PC-9 (cell line): ENCODE measurements at places on chromosomes 4 and X.

- no peak for DNase-seq
Observed at GRCh38 chr4:38366456-38366855, 297.5 kb upstream of the KLF3 start.

- DNase-seq: no peak
Observed at GRCh38 chrX:148536961-148537360, 36.5 kb downstream of the AFF2 start.

DNA sequence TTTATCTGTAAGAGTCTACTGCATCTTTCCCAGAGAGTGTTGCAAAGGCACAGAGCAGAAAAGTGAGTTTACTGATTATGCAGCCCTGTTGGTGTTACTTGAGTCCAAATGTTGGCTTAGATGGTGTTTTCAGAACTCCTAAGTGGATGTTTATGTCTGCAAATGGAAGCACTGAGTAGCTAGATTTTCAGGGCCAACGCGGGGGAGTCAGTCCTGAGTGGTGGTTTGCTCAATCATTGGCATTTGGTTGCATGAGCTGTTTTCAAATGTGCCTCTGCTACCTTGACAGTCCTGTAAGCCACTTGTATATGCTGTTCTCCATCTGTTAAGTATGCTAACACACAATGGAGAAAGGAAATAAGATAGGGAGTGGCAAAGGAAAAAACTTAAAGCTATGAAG is 45.4 kb downstream of the MAMLD1 start:
- no peak for DNase-seq

DNA sequence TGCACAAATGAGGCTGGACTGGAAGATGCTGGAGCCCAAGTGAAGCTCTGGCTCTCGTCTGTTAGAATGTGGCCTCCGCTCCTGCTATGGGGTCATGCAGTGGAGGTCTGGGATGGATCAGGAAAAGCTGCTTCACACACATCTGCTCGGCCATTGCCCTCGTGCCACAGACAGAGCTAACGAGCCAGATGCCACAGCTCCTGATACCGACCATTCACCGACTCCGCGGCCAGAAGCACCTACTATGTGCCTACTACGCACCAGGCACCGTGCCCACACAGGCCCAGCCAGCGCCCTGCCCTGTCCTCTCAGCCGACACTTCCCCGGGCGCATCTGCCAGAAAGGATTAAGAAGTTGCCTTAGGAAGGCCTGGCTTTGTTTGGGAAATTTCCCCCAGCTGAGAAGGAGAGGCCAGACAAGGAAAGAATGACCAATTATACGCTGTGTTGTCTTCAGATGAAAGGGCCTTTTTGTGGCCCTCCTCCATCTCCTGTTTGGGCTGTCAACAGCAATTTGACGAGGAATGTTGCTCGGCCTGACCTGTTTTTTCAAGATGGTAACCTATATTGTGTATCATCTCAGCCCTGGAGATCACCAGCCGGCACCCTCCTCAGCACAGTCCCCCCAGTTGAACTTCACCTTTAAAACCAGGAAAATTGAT is 34.3 kb downstream of the HMX1 start:
- DNase-seq: no peak

- DNase-seq: no peak
Observed at GRCh38 chr4:75502671-75503070, 11.5 kb downstream of the RCHY1 start.

- no peak for DNase-seq
Observed at GRCh38 chr4:6107114-6107791, 89.0 kb upstream of the C4orf50 start.

DNA sequence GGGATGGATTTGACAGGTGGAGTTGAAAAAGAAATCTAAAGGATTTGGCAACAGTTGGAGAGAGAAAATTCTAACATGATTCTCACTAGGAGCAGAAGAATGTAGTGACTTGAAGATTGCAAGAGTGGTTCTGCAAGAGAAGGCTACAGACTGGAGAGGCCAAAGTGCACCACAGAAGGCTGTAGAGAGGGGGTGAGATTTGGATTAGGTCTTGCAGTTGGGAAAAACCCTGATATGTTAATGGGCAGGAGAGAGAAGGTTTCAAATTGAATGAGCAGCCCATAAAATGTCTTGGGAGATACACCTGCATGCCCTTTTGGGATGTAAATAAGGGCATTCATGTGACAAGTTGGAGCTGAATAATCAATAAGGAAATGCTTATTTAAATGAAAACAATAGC is 14.7 kb upstream of the VEGFD start:
- DNase-seq: no peak

GRCh38 chrX:72052415-72053090 is 79.2 kb downstream of the RTL5 start:
- no peak for DNase-seq

- no peak for DNase-seq
Observed at GRCh38 chr4:71470524-71470923, 131.7 kb downstream of the SLC4A4 start.

DNA sequence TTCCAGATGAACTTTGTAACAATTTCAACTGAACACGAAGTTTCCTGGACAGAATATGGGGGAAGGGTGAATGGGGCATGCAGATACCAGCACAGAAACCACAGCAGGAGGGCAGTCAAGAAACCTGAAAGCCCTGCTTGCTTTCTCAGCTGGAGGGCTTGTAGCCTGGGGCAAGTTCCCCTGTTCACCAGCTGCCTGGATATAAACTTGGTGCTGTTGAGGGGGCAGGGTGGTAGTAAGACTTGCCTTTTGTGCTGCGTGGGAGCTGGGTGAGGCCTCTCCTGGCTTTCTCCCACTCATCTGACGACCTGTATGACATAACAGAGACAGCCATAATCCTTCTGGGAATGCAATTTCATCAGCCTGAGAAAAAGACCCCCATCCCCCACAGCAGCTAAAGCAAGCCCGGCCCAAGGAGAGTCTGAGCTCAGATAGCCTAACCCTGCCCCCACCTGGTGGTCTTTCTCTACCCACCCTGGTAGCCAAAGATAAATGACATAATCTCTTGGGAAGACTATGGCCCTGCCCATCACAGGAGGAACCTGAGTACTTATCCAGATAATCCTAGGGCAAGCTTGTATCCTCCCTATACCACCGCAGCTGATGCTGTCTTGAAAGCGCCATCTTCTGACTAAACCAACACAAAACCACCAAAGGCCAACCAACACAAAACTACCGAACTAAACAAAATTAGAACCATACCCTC is 234.3 kb downstream of the LAS1L start:
- no peak for DNase-seq

DNA sequence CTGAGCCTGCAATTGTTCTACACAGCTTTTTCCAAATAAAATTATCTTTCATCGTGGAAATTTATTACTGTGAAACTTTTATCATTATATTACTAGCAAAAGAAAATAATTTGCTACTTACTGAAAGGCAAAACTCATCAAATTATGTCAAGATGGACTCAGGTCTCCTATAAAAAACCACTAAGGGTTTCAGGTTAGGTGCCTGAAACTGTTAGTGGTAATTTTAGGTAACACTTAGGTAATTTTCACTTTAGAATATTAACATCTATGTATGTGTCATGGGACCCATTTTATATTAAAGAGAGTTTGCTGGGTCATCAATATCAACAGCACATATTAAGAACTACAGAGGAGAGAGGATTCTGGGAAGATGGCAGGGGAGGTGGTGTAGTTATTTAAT is 651.5 kb downstream of the CENPC start:
- no peak for DNase-seq

DNA sequence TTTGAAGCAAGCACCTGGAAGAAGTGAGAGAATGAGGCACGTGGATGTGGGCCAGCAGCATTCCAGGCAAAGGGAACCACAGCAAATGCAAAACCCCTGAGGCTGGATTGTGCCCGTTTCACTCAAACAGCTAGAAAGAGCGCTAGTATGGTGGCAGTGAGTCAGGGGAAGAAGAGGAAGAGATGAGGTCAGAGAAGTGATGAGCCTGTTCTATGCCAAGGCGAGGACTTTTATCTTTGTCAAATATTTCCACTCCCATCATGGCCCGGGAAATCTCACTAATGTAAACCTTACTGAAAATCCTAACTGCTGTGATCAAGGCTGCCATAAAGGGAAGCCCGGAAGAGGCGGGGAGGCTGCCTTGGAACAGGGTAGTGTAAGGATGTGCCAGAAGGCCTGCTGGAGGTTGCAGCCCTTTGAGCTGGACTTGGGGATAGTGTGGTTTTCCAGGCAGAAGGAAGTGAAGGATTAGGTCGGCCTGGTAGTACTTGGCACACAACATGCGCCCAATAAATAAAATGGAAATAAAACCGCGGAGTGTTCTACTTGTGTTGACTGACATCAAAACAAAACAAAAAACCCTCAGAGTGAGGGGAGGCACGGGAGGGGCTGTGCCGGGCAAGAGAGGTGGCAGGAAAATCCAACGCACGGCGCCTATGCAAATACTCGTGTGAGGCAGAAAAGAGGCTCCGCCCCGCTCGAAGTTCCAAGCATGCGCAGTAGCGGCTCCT is 1.2 kb upstream of the CDK16 start:
- peak; percentile 68 for DNase-seq

DNA sequence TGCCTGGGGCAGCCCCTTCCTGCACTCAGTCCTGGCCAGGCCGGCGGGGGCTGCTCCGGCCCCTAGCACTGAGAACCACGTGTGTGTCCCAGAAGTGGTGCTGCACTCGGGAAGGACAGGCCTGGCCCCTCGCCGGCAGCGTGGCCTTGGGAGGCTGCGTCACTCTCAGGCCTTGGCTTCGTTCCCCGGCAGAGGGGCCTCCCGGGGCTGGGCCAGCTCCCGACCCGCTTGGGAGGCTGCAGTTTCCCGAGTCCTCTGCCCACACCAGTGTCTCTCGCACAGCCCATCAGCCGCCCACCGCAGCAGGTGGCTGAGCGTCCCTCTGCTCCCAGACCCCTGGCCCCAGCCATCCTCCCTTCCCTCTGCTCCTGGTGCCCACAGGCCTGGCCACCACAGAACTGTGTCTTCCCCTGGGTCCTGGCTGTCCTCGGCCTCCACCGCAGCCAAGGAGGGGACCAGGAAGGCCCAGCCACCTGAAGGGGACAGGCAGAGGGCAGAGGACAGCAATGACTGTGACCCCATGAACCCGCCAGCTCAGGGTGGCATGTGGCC is 10.9 kb upstream of the CPLX1 start:
- DNase-seq: no peak

GRCh38 chrX:1139185-1139500 is 73.3 kb downstream of the CRLF2 start:
- no peak for DNase-seq

- no peak for DNase-seq
Observed at GRCh38 chr4:122831515-122832196, 5.0 kb downstream of the FGF2 start.

- DNase-seq: no peak
Observed at GRCh38 chr4:36551697-36552214, 270.3 kb downstream of the DTHD1 start.

DNA sequence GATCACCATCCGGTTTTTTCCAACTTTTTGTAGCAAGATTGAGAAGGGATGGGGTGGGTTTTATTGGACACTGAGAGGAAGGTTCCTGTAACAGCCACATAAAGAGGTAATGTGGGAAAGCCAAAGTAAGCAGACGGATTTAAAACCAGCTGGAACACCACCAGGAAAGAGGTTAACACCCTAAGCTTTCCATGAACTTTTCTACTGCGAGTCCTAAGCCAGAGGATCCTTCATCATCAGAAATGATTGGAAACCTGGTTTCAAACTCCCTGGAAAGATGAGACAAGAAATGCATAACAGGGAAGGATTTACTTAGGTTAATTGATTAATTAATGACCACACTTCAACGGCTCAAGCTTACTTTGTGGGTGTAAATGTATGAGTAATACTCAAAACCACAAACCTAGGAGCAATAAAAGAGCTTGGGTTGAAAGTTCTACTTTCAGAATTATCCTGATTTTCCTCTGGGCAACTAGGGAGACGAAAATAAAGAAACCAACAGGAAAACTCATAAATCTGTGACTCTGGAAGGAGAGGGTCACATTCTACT is 91.5 kb downstream of the COX18 start:
- DNase-seq: no peak

GRCh38 chr4:152415980-152416379 is 119.9 kb downstream of the FBXW7 start:
- DNase-seq: no peak

GRCh38 chr4:153759407-153760316 is at the start of gene RNF175:
TSS of gene RNF175 (minus strand) at chr4:153760024. CDS start at chr4:153759862, 162 bp downstream.
- no peak for DNase-seq

DNA sequence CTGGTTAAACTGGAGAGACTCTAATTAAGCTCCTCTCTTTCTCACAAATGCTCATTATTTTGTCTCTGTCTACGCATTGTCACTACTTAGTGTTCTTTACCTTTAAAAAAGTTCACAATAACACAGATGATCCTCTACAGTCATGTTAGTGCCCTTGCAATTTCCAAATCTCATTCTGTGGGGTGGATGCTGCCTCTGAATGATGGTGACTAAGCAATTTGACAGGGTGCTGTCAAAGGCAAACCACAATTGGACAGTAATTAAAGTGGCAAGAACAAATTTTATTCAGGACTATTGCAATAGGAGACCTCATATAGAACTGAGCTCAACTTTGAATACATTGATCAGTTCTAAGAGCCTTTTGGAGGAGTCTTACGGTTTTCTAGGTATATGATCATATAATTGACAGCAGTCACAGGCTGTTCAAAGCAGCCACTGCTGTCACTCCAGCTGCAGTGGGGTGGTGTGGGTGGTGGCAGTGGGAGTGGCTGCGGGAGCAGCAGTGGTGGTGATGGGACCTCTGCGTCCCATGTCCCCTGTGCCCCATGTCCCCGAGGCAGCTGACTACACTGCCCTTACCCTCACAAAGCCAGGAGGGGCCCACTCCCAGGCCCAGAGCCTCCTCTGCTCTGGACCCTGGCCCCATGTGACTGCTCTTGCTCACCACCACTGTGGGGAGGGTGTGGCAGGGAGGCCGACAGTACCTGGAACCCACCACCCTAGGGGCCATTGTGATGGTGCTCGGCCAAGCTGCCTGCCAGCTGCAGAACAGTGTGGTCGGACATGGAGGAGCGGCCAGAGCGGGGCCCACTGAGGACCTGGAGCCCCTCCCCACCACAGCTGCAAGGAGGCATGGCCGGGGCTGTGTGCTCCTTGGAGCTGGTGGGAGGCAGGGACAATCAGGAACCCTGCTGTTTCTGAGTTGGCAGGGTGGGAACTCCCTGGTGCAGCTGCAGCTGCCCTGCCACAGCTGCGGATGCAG is 30.4 kb upstream of the PAGE1 start:
- no peak for DNase-seq

DNA sequence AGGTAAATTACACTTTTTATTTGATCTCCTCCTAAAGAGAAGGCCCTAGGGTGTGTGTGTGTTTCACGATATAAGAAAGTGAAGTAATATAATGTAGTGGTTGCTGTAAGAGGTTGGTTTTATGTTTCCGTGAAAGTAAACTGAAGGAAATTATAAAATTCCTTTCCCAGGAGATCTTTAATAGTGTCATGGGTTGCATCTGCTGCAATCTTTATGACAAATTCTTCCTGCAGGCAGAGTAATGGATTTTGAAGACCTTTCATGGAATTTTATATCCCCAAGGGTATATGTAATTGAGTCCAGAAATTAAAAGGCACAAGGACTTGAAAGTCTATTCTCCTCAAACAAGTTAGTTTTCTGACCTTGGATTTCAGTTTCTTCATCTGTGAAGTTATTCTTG is 538.6 kb downstream of the ANKRD50 start:
- DNase-seq: no peak

DNA sequence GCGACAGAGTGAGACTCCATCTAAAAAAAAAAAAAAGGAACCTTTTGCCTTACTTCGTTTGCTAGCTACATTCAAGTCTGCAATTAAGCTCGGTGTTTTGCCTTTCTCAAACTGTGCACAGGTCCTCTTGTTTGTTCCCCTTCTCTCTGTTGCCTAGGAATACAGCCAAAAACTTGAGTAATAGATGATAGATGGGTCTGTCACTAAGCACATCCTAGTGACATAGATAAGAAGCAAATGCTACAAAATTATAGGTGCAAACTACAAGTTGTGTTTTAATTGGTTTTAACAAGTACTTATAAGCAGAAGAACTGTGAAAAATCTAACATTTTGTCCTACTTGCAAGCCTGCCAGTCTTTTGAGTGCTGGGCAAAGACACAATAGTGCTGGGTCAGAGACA is 95.2 kb downstream of the SNCA start:
- no peak for DNase-seq
